Spinal cord (tissue), 10 donors: ENCODE measurements at places on chromosomes 12 and 14. TPM values are rescaled to one million over a fixed set of nuclear protein-coding genes. Genes with fewer than 3 reads are reported as not detected.

DNA sequence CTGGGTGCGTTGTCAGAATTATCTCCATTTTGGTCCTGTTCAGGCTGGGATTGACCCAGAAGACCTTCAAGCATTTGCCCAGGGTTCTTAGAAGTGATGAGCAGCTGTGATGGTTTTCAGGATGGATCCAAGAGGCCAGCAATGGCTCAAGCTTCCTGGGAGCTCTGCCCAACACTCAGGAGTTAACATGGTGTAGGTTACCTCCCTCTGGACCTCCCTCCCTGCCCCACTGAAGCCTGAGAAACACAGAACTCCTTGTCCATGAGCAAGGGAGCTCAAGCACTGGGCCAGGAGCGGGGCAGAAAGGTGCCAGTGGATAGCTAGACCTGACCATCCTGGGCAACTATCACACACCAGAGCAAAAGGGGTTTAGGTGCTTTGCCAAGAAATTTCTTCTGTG, 148.4 kb upstream of the FKBP4 start:
- DNase-seq, result no peak

DNA sequence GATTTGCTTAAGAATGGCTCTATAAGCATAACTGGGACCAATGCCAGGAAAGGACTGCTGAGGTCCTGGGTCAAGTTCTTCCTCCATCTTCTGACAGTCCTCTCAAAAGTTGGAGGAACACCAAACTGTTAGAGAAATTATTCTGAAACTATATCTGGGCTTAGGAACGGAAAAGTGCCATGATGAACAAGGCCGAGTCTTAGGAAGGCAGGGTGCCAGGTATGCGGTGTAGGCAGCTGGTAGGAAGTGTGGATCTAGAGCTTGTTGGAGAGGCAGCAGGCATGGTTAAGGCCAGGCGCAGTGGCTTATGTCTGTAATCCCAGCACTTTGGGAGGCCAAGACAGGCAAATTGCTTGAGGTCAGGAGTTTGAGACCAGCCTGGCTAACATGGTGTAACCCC, 7.7 kb downstream of the GNPTAB start:
- no peak for DNase-seq

Gene ANO4
- total RNA-seq, result 47.1 TPM

DNA sequence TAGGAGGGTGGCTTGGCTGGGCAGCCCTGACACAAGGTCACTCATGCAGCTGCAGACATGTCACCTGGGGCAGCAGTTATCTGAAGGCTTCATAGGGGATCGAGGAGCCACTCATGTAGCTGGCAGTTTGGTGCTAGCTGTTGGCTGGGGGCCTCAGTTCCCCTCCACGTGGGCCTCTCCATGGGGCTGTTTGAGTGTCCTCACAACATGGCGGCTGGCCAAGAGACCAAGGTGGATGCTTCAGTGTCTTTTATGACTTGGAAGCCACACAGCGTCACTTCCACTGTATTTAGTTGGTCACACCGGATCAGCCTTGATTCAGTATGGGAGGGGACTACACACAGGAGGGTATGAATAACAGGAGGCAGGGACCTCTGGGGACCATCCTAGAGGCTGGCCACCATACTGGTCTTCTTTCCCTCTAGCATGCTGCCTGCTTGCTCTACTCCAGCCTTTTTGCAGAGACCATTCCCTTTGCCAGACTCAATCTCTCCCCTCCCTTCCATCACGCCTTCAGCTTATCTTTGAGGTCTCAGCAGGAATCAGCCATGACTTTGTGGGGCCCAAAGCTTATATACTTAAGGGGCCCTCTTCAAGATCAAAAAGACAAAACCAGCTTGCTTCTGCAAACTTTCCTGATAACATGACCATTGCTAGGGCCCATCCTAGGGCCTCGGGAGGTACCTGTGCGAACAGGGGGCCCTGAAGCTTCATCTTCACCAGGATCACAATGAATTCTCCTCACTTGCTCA, 53.4 kb downstream of the RPH3A start:
- DNase-seq, result no peak

- no peak for DNase-seq
Measured at GRCh38 chr12:79420146-79420618, 270.6 kb downstream of the PAWR start.

GRCh38 chr14:80946797-80947196, 5.3 kb upstream of the CEP128 start:
- DNase-seq, result no peak

DNA sequence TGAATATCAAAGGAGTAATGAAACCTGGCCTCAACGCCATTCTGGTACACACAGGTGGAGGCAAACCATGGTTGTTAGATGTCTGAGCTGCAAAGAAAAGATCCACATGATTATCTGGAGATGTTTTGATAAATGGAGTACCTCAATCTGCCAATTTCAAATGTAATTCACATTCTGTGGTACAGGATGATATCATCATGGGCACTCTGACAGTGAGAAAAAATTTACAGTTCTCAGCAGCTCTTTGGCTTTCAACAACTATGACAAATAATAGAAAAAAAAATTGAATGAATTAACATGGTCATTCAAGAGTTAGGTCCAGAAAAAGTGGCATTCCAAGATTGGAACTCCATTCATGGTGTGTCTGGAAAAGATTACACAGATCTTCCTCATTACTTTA, 17.3 kb downstream of the TMED8 start:
- DNase-seq, result no peak

Gene TMEM119
- 14.9 TPM for total RNA-seq

Gene FOXA1
- 0.40 TPM for total RNA-seq

Gene LAG3
- total RNA-seq, result not detected

Gene PTPRB
- total RNA-seq, result 13.9 TPM

DNA sequence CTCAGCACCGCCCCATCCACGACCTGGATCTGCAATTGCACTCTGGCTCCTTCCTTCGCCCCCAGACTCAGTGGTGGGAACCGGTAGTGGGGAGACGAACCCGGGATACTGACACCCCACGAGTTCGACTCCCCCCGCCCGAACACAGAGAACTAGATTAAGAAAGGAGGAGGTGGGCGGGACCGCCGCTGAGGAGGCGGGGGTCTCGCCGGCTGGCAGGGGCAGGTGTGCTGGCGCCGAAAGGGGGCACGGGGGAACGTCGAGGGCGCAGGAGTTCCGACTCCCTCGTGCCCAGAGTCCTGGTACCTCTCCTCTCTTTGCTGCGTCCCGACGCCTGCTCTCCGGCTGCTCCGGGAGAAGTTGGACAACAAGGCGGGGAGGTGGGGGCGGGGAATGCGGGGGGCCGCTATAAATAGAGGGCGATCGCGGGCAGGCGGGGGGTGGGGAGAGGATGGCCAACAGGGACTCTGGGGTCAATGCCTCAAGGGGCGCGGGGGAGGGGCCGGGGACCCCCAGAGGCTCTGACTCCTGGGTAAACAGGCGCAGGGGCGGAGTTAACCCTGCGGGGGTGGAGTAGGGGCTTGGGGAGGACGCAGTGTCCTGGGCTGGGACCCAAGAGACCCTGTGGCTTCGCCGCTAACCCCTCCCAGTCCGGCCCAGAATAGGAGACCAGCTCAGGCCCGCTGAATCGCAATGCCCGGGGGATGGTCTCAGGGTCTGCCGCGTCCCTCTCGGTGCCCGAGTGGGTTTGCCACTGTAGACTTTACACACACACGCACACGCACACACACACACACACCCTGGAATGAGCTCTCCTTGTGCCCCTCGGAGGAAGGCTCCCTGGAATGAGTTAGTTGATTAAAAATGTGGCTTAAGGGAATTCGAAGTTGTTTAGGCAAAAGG, 761 bp upstream of the NDRG2 start:
- DNase-seq, result peak; percentile 69

DNA sequence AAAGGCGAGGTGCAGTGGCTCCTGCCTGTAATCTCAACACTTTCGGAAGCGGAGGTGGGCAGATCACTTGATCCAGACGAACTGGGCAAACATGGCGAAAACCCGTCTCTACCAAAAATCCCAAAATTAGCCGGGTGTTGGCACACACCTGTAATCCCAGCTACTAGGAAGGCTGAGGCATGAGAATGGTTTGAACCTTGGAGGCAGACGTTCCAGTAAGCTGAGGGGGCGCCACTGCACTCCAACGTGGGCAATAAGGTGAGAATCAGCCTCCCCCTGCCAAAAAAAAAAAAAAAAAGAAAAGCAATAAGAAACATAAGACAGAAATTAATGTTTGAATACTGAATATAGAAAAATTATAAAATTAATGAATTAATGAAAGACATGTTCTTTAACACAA, 928.7 kb downstream of the LRFN5 start:
- DNase-seq, result no peak

Gene DPF3
- 11.8 TPM for total RNA-seq

Gene ART4
- total RNA-seq, result 1.2 TPM

- DNase-seq, result no peak
Measured at GRCh38 chr12:111063295-111064026, 143.1 kb upstream of the MYL2 start.

Gene UNG
- 29.5 TPM for total RNA-seq

Gene CELA1
- total RNA-seq, result not detected

- no peak for DNase-seq
Measured at GRCh38 chr12:29148911-29149690, at the start of gene FAR2. FAR2 (plus strand) TSS chr12:29149278; CDS start chr12:29270450, 121,172 bp downstream.

DNA sequence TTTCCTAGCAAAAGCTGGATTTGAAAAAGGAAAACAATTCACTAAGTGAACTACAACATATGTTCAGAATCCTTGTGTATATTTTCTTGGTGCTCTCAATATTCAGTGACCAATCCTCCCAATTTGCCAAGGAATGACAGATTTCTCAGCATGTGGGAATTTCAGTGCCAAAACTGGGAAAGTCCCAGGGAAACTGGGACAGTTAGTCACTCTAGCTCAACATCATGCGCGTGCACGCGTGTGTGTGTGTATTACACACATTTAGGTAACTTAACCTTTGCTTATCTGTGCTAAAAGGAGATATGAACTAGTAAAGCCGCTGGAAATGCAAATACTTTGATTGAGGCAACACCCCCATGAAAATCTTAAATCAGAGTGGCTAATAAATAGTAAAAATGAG, 26.1 kb upstream of the SLC6A13 start:
- no peak for DNase-seq

GRCh38 chr12:57129321-57129842, 1.1 kb downstream of the LRP1 start:
- DNase-seq, result no peak

DNA sequence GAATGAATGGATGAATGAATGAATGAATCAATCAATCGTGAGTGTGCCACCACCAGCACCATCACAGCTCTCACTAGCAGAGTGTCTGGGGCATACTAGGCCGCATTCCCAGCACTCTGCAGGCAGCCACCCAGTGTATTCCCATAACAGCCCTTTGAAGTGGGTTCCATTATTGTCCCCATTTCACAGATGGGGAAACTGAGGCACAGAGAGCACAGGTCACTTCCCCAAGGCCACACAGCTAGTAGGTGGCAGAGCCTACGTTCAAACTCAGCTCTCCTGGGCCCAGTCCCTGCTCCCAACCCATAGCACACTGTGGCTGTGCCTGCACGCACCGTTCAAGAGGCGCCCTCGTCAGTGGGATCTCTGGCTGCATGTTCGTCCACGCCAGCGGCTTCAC, 88.1 kb downstream of the RFLNA start:
- no peak for DNase-seq

Gene PTCSC3
- total RNA-seq, result not detected

- peak; percentile 63 for DNase-seq
Measured at GRCh38 chr12:70733385-70733784, 96.2 kb upstream of the PTPRB start.

DNA sequence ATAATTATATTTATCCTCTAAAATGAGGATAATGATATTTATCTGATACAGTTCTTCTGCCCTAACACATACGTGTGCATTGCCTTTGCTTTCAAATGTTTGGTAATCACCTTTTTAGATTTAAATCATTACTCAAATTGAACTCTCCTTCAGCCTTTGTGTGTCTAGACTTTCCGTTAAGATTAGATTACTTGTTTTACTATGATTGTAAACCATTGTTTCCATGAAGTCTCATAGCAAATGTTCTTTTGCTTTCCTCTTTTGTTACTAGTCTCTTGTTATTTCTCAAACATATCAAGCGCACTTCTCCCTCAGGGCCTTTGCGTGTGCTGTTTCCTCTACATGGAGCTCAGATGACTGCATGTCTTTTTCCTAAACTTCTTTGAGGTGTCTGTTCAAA, 63.7 kb downstream of the ETV6 start:
- no peak for DNase-seq

GRCh38 chr14:58354808-58355207, 40.9 kb upstream of the TOMM20L start:
- DNase-seq, result no peak

- DNase-seq, result no peak
Measured at GRCh38 chr14:22903742-22904087, 15.2 kb downstream of the RBM23 start.

GRCh38 chr12:121461048-121461447, 61.1 kb downstream of the RNF34 start:
- DNase-seq, result no peak

Gene RBM25
- 59.5 TPM for total RNA-seq

- DNase-seq, result no peak
Measured at GRCh38 chr12:6198556-6198955, 1.6 kb upstream of the CD9 start.

Gene MYF6
- 1.1 TPM for total RNA-seq

DNA sequence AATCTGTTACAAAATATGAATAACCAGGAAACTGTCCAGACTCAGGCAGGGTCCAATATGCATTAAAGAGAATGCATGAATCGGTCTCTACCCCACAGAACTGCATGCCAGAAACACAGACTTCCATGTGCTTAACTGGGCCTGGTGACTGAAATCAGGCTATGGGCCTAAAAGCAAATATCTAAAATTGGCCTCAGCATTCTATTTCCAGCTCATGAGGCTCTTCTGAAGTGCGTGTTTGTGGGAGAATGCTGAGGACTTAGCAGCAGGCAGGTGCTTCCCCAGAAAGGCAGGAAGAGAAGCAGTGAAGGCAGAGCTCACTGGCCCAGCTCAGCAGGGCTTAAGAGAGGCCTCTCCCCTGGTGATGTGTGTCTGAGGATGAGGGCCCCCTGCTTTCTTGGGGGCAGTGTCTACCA, 48.5 kb downstream of the ADGRD1 start:
- DNase-seq, result peak; percentile 90

Gene CCT2
- 207 TPM for total RNA-seq

DNA sequence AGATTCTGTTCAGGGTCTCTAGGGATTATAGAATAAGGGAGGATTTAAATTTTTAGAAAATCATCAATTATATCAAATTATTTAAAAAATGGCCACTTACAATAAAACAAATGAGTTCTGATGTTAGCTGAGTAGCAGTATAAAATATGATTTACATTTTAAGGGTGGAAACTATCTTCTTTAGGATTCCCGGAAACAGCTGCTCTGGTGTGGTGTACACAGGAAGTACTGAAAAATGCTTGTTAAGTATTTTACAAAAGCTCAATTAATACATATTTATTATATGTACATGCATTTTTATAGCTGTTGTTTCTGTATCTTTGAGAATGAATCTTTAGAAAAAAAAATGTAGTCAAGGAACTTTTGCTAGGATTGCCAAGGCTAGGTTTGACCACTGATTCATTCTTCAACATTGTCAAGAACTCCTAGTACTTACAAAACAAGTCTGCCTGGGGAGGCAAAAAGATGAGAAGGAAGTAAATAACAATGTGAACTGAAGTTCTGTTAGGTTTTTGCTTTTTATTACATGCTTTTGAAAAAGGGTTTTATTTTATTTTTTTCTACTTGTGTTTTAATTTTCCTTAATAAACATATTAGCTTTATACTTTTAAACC, 48.0 kb downstream of the ARF6 start:
- no peak for DNase-seq

- DNase-seq, result no peak
Measured at GRCh38 chr12:86929962-86930361, 673.8 kb upstream of the MGAT4C start.
